Non-pigmented ciliary epithelial cell (primary cell): ENCODE measurements at places on chromosomes 12 and 14.

DNA sequence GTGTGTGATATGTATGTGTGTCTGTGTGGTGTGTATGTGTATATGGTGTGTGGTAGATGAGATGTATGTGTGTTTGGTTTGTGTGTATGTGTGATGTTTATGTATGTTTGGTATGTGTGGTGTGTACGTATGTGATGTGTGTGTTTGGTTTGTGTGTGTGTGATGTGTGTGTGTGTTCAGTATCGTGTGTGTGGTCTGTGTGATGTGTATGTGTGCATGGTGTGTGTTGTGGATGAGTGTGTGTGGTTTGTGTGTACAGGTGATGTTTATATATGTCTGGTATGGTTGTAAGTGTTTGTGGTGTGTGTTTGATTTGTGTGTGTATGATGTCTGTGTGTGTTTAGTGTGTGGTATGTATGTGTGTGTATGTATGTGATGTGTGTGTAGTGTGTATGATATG is 199.4 kb downstream of the SUDS3 start:
- no peak for DNase-seq

DNA sequence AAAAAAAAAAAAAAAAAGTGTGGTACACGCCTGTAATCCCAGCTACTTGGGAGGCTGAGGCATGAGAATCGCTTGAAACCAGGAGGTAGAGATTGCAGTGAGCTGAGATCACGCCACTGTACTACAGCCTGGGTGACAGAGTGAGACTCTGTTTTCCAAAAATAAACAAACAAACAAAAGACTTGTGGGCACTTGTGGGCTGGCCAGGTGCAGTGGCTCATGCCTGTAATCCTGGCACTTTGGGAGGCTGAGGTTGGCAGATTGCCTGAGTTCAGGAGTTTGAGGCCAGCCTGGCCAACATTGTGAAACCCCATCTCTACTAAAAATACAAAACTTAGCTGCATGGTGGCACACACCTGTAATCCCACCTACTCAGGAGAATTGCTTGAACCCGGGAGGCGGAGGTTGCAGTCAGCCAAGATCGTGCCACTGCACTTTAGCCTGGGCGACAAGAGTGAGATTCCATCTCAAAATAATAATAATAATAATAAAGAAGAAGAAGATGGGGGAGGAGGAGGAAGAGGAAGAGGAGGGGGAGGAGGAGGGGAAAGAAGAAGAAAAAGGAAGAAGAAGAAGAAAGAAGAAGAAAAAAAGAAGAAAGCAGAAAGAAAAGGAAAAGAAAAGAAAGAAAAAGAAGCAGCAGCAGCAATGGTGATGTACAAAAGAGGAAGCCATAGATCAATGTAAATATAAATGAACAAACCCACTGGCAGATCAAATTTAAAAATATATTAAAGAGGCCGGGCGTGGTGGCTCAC is 27.9 kb upstream of the CCNT1 start:
- DNase-seq: no peak

GRCh38 chr12:78863482-78864402 is 832 bp upstream of the SYT1 start:
- no peak for DNase-seq

DNA sequence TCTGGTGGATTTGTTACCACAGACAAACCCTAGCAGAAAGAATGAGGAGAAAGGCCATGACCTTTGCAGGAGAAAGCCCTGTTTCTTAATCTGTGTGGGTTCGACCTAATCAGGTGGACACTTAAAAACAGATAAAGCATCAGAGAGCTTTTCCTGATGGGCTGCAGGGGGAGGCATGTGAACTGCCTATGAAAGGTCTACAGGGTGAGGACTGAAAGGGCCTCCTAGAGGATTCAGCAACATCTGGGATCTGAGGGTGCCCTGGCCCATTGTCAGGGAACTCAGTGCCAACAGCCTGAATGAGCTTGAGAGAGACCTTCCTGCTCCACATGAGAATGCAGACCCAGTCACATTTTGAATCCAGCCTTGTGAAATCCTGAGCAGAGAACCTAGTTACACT is 178.8 kb upstream of the DDHD1 start:
- no peak for DNase-seq
